ENCODE measurements at places on chromosomes 7 and 10.

- DNase-seq: no peak
These were observed 2.0 kb upstream of the PLCE1 start for GRCh38 chr10:93991596-93992284.

- DNase-seq: no peak
These were observed 471.6 kb downstream of the ARL4A start for GRCh38 chr7:13159003-13159402.

GRCh38 chr10:99395750-99396445 is 34.5 kb downstream of the GOT1 start:
- DNase-seq: no peak

- no peak for DNase-seq
These were observed 4.2 kb upstream of the SORBS1 start for GRCh38 chr10:95565336-95565735.

DNA sequence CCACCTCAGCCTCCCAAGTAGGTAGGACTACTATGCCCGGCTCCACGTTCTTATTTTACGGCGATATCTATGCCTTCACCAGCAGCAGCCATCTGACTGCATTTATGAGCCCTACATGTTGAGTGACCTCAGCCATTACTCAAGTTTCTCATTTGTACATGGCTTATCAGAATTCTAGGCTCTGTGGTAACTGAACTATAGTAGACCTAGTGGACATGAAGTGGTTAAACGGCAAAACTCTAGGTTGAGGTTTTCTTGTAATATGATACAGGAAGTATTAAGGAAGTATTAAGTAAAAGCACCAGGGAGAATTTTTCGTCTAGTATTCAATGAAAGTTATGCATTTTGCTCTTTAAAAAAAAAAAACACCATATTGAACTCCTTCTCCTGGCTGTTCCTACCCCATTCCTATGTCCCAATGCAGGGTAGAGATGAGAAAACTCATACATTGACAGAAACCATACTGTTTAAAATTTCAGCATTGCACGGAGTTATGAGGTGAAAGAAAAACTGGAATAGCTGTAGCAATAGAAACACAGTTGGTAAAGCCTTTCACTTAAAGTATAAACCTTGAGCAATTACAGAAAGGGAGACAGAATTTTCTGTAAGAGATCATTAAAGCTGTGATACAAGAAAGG is 39.8 kb upstream of the EPC1 start:
- DNase-seq: no peak

DNA sequence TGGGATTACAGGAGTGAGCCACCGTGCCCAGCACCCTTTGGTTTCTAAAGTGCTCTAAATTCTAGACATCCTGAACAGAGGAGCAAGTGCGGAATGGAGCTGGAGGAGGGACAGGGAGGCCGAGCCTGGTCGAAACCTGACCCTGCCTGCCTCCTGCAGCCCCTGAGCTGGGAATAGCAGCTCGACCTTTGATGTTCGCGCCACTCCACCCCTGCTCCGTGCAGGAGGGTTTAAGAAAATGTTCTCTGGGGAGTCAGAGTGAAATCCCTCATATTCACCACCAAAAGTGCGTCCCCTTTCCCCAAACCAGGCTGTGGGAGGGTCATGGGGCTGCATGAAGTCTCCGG is 1.8 kb downstream of the PGAM2 start:
- no peak for DNase-seq

DNA sequence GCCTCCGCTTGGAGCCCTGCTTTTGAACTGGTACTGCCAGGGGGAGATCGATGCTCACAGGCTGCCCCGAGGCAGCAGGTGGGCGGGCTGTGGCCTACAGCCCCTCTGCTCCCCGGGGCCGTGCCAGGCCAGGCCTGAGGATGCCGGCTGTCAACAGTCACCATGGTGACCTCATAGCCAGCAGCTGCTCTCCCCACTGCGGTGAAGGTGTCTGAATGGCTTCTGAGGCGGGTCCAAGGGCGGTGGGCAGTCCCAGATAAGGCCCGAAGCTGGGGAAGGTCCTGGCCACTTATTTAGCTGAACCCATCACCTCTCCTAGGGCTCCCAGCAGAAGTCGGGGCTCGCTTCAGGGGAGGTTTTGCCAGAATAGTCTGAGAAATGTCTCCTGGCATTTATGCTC is 179.3 kb downstream of the ARHGAP12 start:
- no peak for DNase-seq

- no peak for DNase-seq
These were observed 82.5 kb downstream of the ABLIM1 start for GRCh38 chr10:114575417-114576131.

DNA sequence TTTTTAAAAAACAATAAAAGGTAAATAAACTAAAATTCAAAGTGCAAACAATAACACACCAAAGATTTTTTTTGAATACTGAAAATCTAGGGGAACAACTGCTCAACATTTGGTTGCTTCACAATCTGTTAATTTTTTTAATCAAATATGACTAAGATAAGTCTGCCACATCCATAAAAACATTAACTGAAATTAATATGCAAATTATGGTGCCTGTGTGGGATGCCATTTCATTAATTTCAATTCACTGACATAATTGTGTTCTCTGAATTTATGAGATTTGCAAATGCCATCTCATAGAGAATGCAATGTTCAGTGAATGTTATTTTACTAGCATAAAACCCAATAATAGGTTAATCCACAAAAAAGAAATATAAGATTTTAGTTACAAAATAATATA is 233.8 kb downstream of the LRRN3 start:
- DNase-seq: no peak

- DNase-seq: no peak
These were observed 57.7 kb upstream of the FAM20C start for GRCh38 chr7:134561-135256.

- DNase-seq: no peak
These were observed 363.1 kb downstream of the POM121L12 start for GRCh38 chr7:53398566-53398965.

GRCh38 chr10:124709861-124710260 is 34.3 kb downstream of the FAM53B start:
- no peak for DNase-seq

DNA sequence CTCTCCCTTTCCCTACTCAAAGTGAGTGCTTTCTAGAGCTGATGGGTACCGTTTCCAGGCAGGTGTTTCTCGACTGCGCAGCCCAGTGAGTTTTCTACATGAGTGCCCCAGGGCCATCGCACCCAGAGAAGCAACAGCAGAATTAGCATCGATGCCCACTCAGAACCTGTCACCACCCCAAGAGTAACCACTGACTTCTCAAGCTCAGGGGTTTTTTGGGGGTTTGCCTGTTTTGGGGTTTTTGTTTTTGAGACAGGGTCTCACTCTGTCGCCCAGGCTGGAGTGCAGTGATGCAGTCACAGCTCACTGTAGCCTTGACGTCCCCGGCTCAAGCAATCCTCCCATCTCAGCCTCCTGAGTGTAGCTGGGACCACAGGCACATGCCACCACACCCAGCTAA is 25.7 kb downstream of the SNX8 start:
- no peak for DNase-seq

Data from activated naive CD8-positive, alpha-beta T cell treated with anti-CD3 and anti-CD28 coated beads, Interleukin-2, amount 50 U/mL, for 24 hours (primary cell).